T1000 (cell line): ENCODE measurements at places on chromosomes 13 and 19.

GRCh38 chr13:45256254-45256653, 55.4 kb upstream of the KCTD4 start:
- no peak for DNase-seq

DNA sequence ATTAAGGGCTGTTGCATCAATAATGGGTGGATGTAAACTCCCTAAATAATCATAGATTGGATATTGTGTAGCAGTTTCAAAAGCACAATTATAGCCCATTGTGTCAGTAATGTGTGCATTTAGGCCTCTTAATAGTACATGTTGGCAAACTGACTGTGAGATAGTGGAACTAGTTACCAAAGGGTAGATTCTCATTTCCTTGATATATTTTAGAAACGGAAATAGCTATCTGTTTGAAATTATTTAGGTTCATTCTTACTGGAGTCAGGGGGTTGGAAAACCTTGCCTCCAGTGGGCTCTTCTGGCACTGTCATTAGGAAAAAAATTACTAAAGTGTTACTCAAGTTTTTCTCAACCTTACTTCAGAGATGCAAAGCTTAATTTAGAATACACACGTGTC, 1074.9 kb downstream of the PCDH17 start:
- DNase-seq: no peak

DNA sequence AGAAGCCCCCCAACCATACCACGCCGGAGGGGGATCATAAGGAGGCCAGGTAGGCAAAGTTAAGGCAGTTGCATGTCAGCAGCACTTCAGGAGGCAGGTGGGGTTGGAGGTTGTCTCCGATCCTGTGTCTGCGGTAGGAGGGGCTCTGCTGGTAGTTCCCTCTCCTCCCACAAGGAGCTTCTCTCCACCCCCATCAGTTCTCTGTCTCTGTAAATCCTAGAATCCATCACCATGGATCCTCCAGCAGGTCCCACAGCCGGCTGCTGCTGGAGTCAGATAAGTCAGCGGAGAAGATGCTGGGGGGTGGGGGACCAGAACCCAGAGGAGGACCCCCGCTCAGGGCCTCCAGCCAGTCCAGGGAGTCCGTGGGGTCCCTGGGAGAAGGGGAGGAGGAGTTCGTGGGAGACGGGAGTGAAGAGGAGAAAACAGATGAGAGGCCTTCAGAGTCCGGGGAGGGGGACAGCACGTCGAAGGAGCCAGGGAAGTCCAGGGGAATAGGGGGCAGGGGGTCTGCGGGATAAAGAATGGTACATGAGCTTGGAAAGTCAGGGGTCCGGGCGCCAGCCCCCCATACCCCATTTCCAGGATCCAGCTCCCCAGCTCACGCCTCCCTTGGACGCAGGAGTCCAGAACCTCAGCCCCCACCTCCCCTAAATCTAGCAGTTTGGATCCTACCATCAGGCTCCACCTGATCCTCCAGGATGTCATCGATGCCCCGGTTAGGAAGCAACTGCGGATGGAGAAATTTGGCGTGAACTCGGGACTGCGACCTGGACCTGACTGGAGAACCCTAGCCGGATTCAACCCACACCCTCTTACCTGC, 6.3 kb downstream of the MAMSTR start:
- no peak for DNase-seq

- DNase-seq: no peak
Measured at GRCh38 chr19:55270172-55270942, 9.6 kb downstream of the HSPBP1 start.

GRCh38 chr19:3710265-3710812, 2.2 kb downstream of the TJP3 start:
- DNase-seq: no peak

DNA sequence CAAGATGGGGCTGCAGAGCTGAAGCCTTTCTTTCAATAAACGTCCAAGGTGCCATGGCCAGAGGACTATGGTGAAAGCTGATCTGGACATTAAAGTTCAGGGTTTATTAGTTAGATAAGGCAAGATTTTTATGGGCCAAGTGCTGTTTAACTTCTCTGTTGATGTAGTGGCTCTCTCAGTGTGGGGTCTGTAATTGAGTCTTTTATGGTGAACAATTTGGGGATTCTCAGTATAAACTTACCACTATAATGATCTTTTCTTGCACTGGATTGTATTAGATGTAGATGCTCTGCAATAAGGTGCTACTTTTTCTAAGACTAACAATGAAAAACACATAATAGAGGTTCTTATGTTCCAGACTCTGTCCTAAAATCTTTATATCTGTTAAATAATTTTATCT, 190.1 kb upstream of the KLF12 start:
- DNase-seq: no peak

- no peak for DNase-seq
Measured at GRCh38 chr19:17385878-17386611, 8.0 kb downstream of the CCDC194 start.

GRCh38 chr13:49348751-49349150, 95.1 kb downstream of the CAB39L start:
- DNase-seq: no peak

DNA sequence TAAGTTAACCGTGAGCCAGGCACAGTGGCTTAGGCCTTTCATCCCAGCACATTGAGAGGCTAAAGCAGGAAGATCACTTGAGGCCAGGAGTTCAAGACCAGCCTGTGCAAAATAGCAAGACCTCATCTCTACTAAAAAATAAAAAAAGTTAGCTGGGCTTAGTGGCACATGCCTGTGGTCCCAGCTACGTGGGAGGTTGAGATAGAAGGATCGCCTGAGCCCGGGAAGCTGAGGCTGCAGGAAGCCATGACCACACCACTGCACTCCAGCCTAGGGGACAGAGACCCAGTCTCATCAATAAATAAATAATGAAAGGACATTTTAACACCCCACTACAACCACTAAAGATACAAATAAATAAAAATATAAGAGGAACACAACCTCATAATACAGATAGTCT, 21.6 kb downstream of the LSM14A start:
- no peak for DNase-seq

DNA sequence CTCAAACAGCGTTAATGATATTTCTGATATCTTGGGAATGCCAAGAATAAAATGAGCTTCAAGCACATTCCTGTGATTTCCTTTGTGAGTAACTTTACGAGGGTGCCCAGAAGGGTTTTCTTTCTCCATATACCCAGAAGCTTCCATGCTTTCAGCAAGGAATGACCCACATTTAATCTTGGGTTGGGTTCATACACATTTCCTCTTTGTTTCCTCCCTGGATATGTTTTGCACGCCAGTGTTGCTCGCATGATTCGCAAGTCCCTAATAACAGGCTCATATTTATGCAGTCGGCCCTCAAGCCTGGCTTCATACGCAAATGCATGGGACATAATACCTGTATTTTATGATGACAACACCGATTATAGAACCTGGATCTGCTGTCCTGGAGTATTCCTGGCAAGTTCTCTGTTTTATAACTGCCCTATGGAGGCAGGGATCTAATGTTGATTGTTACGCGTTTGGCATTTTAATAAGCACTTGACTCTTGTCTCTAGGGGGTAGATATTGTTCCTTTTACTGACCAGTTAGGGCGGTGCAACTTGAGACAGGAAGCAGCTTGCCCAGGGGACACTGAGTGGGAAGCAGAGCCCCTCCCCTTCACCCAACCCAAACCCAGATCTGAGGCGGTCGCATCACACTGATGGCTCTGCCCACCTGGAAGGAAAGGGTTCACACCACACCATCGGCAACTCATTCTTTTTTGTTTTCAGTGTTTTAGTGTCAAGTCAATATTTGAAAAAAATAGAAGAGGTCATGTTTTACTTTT, 220.4 kb upstream of the SOX1 start:
- no peak for DNase-seq

- DNase-seq: no peak
Measured at GRCh38 chr13:84118839-84119409, 236.7 kb upstream of the SLITRK1 start.

DNA sequence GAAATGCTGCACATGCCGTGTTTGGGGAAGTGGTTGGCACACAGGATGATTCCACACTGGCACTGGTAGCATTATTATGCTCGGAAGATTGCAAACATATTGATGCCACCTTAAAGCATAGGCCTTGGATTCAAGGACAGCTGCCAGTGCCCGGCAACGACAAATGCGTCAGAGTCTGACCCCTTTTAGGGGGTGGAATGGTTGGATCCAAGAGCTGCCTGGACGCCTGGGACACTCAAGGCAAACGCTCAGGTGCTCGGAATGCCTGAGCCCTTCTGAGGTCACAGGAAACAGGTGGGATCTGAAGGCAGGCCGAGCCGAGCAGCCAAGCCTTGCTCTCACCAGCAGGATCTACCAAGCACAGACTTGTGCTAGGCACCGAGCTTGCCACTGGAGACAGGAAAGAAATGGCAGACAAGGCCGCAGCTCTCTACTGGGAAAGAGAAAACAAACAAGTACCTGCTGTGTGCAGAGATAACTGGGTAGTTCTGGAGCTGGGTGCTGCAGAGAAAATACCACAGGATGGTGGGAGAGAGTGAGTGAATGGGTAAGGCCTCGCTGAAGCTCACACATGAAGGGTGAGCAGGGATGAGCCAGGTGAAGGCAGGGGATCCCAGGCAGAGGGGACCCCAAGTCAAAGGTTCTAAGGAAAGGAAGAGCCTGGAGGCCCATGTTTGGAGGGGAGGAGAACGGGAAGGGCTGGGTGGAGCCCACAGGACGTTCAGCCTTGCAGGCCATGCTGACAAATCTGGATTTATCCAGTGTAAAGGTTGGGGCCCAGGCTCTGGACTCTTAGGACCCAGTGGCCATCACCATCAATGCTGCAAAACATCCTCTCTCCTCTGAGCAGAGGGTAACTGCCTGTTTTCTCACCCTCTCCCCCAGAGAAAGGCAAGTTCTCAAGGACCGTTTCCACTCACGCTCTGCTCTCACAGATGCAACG, 9.2 kb downstream of the RANBP3 start:
- no peak for DNase-seq

GRCh38 chr19:8115805-8116396, 33.5 kb downstream of the FBN3 start:
- no peak for DNase-seq

DNA sequence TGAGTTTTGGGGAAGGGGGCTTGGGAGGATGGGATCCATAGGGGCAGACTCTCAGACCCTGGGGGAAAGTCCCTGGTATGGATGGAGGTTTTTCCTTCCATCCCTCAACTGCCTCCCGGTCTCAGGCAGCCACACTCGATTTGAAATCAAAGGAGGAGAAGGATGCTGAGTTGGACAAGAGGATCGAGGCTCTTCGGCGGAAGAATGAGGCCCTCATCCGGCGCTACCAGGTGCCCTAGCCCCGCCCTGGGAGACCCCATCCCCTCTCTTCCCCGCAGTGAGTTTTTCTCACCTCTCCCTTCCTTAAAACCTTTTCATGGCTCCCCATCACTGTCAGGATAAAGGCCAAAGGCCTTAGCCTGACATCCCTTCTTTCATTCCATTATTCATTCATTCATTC, 2.1 kb downstream of the CCDC9 start:
- no peak for DNase-seq

- no peak for DNase-seq
Measured at GRCh38 chr19:4548238-4548584, 8.4 kb upstream of the LRG1 start.

DNA sequence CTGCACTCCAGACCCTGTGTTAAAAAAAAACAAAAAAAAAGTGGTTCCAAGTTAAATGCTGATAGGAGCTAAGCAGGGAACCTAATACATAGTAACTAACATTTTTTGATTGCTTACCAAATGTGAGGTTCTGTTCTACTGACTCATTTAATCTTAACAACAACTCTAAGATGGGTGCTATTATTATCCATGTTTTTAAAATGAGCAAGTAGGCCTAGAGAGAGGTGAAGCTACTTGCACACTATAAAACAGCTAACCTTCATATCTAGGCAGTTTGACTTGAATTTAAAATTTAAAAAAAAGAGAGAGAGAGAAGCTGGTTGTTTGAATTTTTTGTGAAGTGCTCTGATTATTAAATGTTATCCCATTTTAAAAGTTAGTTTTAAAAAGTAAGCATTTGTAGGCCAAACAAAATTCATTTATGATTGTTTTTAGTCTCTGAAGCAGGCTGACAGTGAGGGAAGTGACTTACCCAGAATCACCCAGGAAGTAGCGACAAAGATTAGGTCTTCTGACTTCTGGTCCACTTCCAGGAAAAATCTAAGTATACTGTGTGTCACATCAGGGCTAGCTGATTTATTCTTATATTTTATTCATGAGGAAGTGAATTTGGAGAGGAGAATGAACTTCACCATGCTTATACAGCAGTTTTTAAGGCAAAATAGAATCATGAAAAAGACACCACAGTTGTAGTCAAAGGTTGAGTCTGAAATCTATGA, 2.4 kb downstream of the SIGLECL1 start:
- no peak for DNase-seq

DNA sequence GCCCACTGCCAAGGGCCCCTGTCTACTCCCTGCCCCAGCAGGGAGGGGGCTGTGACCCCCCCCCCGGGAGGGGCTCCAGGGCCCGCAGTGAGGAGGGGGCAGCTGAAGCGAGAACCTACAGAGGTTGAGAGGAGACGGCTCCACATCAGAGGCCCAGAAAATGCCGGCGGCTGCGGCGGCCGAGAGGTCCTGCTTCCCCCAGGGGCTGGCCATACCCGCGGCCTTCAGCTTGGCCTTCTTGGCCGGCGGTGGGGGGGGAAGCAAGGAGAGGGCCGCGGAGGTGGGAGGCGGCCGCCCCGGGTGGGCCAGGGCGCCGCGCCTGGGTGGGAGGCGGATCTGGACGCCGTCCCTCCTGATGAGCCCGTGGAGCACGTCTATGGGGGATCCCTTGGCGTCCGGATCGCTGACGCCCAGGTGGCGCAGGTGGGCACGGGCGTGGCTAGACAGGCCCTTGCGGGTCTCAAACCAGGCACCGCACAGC, 9.2 kb upstream of the AKAP8L start:
- DNase-seq: no peak

DNA sequence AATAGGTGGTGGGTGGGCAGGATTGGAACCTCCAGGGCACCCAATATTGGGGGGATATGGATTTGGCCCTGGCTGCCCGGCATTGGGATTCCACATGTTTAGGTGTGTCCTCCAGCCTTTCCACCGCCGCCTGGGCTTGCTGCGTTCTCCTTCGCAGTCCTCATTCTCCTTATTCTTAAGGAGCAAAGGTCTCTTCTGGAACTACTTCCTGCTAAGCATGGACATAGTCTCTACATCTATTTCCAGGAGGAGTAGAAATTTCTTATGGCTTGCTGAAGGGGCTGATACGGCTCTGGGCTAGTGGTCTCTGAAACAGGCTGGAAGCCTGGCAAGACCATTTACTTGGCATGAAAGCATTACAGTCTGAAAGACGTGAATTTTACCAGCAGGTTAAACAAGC, 9.2 kb upstream of the FCGBP start:
- no peak for DNase-seq

GRCh38 chr13:52459668-52460067, 4.4 kb downstream of the CKAP2 start:
- no peak for DNase-seq

DNA sequence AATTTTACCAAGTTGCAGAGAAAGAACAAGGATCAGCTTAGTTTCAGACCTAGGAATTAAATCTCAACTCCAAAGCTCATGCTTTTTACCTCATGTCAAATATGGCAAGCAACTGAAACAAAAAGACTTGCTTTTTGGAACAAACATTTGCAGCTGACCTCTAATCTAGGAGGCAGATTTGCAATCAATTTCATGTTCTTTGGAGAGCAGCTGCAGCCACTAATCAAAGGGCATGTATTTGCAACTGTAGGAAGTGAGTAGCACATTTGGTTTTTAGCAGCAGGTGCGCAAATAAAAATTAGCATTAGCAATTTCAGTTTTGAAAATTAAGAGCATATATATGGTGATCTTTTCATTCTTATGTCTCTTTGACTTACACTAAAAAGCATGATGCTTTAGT, 459.3 kb upstream of the SLC10A2 start:
- no peak for DNase-seq

- DNase-seq: no peak
Measured at GRCh38 chr13:114069376-114070097, 62.9 kb downstream of the RASA3 start.
